ENCODE measurements at places on chromosomes 12 and 14.

GRCh38 chr12:131895640-131896079, 1.2 kb downstream of the ULK1 start:
- DNase-seq: peak; percentile 5

- DNase-seq: no peak
Observed at GRCh38 chr14:44286201-44286600, 220.9 kb downstream of the FSCB start.

DNA sequence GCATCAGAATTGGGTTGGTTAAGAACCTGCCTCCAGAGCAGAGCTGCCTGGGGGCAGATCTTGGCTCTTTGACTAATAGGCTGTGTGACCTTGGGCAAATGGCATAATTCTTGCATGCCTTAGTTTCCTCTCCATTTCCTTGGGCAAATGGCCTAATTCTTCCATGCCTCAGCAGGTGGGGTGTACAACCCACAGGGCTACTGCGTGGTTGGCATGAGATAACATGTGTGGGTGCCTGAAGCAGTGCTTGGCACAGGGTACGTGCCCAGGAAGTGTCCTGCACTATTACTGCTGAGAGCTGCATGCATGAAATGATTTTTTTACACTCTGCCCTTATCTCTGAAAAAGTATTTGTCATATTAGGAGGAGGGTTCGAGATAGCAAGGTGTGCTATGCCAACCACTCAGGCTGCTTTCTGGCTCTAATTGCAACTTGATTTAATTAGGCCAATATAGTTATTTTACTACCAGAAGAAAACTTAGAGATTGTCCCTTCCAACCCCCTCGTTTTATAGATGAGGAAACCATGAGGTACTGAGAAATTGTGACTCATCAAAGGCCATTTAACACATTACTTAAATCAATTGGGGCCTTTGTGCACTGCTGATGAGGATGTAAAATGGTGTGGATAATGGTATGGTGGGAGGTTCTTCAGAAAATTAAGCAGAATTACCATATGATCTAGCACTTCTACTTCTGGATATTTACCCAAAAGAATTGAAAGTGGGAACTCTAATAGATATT, 161.6 kb upstream of the HIF1A start:
- DNase-seq: peak; percentile 28

DNA sequence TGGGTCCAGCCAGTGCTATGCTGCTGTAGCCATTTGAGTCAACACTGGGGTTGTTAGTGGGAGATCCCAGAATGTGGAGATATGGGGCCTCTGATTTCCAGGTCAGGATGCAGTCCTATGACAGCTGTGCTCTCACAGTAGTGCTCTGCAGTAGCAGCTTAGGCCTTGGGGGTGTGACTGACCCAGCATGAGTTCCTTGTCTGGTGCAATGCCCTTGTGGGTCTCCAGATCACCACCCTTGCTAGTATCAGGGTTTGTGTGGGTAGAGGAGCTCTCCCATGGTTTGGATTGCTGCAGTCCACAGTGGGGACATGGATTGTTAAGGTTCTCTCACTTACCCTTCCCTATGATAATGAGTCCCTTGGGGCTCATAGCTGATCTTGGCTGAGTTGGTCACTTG, 113.7 kb downstream of the RAD51B start:
- DNase-seq: no peak

All from CD4-positive, alpha-beta T cell treated with Interleukin-4 for 4 hours (primary cell).